NCI-H1092 (cell line): ENCODE measurements at places on chromosomes 12 and 14.
A peak's percentile ranks its signal among the peaks of the same experiment; 100 is the strongest.

- no peak for DNase-seq
Observed at GRCh38 chr12:132520421-132521199, 30.7 kb downstream of the FBRSL1 start.

DNA sequence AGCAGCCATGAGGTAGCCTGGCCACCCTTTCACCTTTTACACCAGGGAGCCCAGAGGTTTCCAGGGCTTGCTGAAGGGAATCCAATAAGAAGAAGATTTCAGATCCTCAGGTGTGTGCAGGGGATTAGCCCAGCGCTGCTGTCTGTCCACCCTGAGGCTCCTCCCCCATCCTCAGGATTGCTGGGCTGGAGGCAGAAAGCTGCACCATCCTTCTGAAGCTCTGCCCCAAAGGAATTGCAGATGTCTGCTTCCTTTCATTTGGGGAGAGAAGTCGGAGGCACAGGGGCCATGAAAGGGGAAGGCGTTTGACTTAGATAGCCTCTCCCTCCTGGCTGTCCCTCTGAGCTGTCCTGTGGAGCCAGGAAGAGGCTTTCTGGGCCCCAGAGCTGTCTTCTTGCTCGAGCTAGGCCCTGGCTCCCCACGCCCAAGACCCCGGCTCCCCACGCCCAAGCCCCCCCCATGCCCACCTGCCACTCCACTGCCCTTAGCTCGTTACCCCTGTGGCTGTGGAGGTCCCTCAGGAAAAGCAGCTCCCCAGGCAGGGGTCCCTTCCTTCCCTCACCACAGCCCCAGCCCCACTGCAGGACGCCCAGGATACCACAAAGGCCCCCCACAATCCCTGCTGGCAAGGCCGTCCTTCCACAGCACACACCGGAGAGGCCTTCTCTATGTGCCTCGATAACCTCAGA is 359.0 kb downstream of the CACNA1C start:
- DNase-seq: no peak

GRCh38 chr12:110117956-110118685 is 6.0 kb upstream of the IFT81 start:
- DNase-seq: no peak

DNA sequence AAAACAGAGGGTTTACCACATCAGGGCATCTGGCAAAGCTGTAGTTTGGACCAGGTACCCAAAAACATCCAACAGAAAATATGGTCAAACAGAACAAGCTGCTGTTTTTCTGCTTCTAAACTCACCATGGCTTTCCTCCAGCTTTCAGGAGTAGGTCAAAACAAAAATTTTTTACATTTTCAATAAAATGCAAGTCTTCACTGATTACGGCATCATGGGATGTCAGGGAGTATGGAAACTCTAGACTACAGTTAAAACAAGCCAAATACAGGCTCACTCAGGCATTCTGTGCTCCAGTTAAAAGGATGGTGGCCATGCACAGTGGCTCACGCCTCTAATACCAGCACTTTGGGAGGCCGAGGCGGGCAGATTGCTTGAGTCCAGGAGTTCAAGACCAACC is 47.1 kb upstream of the PSMA6 start:
- no peak for DNase-seq

- no peak for DNase-seq
Observed at GRCh38 chr12:81835783-81836182, 76.6 kb upstream of the PPFIA2 start.

DNA sequence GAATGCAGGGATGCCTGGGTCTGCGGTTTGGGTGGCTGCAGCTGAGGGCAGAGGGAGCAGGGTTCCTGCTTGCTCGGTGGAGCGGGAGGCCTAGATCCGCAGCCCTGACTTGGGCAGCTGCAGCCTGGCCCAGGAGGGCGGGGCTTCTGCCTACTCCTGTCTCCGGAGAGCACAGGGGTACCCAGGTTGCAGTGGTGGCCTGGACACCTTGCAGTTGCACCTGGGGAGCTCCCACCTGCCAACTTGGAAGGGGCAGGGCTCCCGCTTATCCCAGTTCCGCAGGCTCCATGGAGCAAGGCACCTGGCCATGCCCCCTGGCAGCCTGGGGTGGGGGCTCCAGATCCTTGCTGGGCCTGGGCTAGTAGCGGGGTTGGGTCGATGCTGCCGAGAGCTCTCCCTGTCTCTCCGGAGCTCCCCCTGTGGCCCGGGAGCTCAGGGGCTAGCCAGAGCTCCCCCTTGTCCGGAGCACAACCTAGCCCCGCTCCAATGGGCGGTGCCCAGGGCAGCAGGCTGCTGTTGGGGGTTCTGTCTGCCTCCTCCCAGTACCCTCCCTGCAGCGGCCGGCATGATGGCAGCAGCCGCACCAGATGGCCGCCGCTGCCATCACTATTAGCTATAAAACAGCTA is 136.4 kb downstream of the PTPRR start:
- no peak for DNase-seq

GRCh38 chr14:90040411-90040810 is 21.4 kb upstream of the KCNK13 start:
- no peak for DNase-seq

GRCh38 chr12:33486058-33486457 is 46.4 kb upstream of the SYT10 start:
- DNase-seq: no peak

- DNase-seq: no peak
Observed at GRCh38 chr12:62123721-62124203, 136.4 kb upstream of the USP15 start.

GRCh38 chr14:28570391-28570790 is 196.2 kb upstream of the FOXG1 start:
- no peak for DNase-seq

GRCh38 chr12:46516238-46516932 is 143.8 kb upstream of the SLC38A2 start:
- no peak for DNase-seq

- DNase-seq: no peak
Observed at GRCh38 chr12:90831712-90832111, 123.3 kb downstream of the CCER1 start.

- DNase-seq: no peak
Observed at GRCh38 chr12:20205854-20206253, 162.5 kb upstream of the PDE3A start.

DNA sequence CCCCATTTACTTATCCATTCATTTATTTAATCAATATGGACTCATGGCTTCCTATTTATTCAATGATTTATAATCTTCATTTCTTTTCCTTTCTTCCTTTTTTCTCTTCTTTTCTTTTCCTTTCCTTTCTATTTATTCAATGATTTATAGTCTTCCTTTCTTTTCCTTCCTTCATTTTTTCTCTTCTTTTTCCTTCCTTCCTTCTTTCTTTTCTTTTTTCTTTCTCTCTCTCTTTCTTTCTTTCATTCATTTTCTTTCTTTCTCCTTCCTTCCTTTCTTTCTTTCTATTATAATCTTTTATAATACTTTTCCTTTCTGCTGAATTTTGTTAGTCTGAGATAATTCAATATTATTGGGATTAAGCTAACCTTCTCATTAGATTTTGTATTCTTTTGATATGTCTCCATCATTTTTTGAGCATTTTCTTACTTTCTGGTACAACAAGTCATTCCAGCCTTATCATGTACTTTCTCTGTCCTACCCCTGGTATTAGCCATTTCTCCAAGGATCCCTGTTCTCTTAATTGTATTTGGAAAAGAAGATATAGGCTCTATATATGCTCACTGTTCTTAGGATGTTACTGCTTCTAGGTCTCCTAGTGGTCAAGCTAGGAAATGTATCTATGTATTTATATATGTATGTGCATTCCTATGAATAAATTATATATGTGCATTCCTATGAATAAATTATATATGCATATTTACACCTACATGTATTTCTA is 12.1 kb downstream of the LACRT start:
- DNase-seq: no peak

GRCh38 chr12:69880571-69880970 is 55.5 kb downstream of the MYRFL start:
- no peak for DNase-seq

DNA sequence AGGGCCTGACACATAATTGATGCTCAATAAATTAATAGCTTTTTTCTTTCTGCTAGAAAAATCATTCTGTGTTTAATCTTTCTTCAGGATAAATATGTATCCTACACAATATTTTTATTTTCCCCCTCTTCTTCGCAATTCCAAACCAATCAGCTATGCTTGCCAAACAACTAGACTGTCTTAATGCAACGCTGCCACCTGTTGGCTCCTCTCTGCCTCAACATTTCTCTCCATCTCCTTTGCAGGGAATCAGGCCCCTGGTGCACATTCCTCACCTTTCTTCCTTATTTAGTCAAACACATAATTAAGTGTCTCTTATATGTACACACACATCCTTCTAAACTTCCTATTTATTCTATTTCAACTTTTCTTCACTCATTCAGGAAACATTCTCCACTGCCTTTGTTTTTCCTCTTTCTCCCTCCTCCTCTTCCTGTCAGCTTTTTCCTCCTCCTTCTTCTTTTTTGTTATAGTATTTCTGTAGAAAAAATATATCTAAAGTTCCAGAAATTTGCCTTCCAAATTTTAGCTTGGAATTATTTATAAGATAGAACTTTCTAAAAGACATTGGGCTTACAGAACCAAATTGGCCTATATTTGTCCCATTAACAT is 406.0 kb downstream of the PRKD1 start:
- no peak for DNase-seq

DNA sequence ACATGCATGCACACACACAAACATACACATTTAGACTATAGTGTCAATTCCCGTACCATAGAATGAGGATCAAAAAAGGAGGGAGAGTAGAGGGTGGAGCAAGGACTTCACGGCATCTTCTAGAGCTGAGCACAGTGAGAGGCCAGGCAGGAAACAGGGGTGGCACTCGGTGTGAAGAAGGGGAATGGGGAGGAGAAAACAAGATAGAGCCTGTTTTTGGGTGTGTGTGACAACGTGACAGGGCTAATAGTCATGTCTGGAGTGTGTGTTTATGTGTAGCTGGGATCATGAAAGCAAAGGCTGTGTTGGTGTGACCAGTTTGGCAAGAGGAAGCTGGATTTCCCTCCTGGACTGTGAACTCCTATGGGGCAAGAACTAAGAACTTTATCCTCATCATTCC is 9.9 kb upstream of the ACVR1B start:
- no peak for DNase-seq

GRCh38 chr12:3416670-3417069 is 74.3 kb upstream of the PRMT8 start:
- DNase-seq: no peak

DNA sequence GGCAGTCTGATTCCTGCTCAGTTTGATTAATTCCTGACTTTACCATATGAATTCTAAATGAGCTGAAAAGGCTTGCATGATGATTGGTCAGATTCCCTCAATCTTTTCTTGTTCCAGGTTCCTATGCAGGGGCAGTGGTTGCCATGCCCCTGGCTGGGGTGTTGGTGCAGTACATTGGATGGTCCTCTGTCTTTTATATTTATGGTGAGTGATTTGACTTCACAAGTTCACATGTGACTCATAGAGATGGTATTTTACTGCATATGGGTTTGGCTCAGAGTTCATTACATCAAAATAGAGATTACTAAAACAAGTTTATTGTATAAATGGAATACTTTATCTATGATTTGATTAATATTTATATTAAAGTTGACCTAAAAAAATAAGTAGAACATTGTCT is 44.8 kb downstream of the SLC17A8 start:
- no peak for DNase-seq

GRCh38 chr12:26317942-26318575 is 122.7 kb downstream of the SSPN start:
- DNase-seq: no peak

- DNase-seq: peak; percentile 69
Observed at GRCh38 chr14:63045612-63046320, 508 bp upstream of the KCNH5 start.

GRCh38 chr14:94685166-94685581 is 73.0 kb downstream of the SERPINA3 start:
- no peak for DNase-seq

DNA sequence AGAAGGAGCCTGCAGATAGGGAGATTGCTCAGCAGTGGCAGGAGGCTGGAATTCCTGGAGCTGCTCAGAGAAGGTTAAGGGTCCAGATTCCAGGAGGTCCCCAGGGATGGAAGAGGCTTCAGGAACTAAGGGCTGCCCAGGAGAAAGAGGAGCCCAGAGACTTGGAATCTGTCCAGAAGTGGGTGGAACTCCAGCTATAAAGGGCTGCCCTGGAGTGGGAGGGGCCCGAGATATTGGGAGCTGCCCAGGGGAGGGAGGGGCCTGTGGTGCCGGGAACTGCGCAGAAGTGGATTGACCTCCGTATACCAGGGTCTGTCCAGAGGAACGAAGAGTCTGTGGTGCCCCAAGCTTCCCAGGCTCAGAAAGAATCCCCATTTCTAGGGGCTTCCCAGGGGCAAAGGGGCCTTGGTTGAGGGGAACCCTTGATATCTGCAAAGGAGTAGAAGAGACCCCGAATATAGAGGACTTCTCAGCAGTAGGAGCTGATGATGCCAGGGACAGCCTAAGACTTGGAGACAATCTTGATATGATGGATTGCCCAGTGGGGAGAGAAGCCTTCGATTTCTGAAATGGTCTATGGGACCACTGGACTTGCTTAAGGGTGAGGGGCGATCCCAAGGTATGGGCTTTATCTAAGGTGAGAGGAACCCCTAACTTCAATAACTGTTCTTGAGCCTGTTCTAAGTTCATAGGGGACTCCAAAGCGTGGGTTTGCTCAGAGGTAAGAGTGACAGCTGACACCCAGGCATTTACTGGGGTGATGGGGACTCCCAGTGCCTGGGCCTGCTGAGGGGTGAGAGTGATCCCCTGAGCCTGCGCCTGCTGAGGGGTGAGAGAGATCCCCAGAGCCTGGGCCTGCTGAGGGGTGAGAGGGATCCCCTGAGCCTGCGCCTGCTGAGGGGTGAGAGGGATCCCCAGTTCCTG is 45.0 kb downstream of the FAM186A start:
- DNase-seq: no peak

GRCh38 chr12:3365463-3366411 is 125.3 kb upstream of the PRMT8 start:
- peak; percentile 21 for DNase-seq

DNA sequence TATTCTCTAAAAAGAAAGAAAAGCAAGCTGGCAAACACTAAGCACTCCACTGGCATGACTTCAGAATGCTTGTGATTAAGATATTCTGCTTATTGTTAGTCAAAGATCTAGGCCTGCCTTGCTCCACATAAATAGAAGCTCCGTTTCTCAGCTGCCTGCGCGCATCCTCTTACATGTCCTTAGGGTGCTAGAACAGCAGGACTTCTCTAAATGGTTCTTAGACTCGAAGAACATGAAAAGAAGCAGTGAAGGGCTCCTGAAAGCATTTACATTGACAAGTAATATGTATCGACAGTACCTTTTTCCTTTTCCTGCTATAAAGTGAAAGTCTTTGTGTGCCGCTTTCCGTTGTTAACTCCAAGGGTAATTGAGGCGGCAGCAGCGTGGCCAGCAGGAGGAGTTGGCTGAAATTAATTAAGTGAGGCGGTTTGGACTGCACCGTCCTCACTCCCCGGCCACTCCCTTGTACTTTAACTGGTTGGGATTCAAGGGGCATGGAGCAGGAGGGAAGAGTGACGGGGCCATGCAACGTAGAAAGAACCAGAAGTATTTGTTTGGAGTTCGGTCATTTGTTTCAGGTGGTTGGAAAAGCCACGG is 34.2 kb upstream of the OTX2 start:
- DNase-seq: no peak

GRCh38 chr14:59325906-59326305 is 137.4 kb downstream of the DAAM1 start:
- no peak for DNase-seq

- DNase-seq: no peak
Observed at GRCh38 chr12:128056136-128056801, 210.7 kb upstream of the TMEM132C start.
